ENCODE measurements at places on chromosomes 7 and 10.

- DNase-seq = peak; percentile 37
These were observed 108.8 kb upstream of the PCLO start for GRCh38 chr7:83271212-83272099.

- DNase-seq = no peak
These were observed 54.7 kb downstream of the GRID1 start for GRCh38 chr10:86311906-86312305.

DNA sequence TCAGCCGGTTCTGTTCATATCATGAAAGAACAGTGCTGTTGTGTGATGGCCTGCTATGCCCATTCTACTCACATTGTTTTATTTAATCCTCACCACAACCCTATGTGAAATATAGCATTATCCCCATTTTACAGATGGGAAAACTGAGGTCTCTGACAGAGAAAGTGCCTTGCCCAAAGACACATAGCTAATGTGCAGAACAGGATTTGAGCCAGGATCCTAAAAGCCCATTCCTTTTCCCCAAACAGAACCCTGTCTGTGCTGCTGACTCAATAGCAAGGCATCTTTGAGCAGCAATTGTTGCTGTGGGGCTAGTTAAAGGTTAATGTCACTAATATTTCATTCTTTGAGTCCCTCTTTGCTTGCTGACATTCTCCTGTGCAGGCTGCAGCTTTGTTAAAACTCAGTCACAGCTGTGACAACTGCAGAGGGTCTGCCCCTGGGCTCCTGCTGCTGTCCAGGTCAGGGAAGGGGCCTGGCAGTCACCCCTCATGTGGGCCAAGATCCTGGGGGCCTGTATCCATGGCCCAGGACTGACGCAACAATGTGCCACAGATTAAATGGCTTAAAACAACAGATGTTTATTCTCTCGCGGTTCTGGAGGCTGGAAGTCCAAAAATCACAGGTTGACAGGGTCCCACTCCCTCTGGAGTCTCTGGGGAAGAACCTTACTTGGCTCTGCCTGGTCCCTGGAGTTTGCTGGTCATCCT is 40.4 kb downstream of the AFAP1L2 start:
- DNase-seq = peak; percentile 38

DNA sequence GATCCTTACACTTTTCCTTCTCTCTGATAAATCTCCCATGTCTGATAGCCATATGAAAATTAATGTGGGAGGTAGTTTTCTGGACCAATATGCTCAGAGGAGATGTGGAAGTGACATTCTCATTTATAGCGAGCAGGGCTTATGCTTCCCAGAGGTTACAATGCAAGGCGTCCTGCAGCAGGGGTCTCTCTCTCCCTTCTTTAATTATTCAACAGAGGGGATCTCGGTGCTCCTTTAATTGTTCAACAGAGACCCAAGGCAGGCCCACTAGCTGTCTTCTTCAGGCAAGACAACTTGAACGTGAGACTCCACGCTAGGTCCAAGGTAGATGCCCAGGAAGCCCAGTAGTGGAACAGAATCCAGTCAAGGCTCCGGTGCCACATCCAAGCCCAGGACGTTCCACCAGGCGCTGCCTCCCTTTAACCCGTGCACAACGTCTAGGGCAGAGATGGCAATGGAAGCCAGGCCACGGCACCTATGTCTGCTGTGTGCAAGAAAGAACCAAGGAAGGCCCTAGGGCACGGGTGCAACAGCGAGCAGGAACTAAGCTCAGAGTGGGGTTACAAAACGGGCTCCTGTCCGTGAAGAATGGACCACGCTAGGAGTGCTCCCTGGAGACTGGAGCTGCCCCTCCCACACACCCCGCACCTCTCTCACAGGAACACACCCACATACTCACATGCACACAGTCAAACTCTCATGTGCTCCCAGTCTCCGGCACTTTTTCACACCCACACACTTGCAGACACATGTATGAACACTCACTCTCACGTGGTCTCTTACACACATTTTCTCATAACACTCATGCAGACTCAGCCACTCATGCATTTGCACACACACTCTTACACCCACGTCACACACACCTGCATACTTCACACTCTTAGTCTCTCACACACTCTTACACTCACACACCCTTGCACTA is 230.4 kb downstream of the TNS3 start:
- no peak for DNase-seq

DNA sequence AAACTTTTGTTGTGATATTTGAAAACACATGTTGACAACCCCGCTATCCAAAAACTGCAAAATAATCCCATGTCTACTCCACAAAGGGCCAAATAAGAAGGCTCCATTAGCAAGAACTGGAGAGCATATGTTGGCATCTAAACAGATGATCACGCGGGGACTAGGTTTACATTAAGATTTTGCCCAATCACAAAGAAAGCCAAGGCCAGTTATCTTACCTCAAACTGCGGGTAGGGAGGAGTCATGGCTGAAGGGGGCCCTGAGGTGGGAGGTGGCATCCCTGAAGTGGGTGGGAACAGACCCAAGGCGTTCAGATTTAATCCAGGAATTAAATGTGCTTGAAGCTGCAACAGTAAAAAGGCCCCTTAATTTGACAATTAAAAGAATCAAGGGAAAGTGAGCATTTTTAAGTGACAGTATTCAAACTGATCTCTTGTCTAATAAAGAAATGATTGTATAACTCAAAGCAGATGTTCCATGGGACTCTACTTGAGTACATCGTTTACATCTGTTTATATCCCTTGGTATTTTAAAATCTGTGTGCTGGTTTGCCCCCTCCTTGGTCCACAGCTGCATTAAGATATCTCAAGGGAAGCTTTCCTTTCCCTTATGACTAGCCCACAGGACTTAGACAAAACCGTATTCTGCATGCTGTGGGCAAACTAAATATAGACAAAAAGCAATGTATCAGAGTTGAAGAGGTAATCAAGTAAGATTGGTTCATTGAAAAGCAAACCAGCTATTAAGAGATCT is 42.9 kb downstream of the MALSU1 start:
- no peak for DNase-seq

DNA sequence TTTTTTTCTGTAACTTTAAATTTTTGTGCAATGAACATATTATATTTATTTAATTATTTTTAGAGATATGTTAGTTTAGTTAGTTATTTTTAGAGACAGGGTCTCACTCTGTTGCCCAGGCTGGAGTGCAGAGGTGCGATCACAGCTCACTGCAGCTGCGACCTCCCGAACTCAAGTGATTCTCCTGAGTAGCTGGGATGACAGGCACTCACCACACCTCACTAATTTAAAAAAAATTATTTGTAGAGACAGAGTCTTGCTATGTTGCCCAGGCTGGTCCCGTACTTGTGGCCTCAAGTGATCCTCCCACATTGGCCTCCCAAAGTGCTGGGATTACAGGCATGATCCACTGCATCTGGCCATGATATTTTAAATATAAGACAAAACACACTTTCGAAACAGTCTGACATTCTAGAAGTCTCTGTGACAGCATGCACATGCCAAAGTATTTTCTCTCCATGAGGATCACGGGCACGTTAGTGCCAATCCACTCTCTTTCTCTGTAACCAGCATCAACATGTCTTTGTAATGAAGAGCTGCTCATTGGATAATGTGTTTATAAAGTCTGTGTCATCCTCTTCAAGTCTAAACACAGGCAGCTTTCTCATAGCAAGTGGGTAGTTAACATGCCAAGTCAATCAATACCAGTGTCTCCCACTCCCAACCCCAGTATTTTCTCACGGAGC is 137.4 kb downstream of the GLI3 start:
- DNase-seq = no peak

GRCh38 chr7:36404639-36405408 is 15.2 kb downstream of the ANLN start:
- no peak for DNase-seq

DNA sequence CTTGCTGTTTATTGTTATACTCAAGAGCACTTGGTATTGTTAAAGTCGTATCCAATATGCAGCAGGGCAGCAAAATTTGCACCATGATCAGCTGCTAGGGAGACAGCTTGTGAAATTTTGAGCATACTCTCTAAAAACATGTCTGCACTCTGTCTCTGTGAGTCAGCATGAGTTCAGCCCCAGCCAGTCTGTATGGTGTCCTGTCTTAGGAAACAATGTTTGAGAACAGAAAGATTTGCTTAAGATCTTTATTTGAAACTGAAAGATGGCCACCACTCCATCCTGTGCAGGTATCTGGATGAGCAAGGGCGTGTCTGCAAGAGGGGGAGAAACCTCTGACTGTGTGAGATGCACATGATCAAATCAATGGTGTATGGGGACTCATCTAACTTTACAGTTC is 97.1 kb downstream of the GNAI1 start:
- DNase-seq = peak; percentile 30

GRCh38 chr7:120442838-120443237 is 169.9 kb downstream of the KCND2 start:
- DNase-seq = no peak

- DNase-seq = peak; percentile 19
These were observed 642.2 kb downstream of the SH2D4B start for GRCh38 chr10:81179805-81180452.

DNA sequence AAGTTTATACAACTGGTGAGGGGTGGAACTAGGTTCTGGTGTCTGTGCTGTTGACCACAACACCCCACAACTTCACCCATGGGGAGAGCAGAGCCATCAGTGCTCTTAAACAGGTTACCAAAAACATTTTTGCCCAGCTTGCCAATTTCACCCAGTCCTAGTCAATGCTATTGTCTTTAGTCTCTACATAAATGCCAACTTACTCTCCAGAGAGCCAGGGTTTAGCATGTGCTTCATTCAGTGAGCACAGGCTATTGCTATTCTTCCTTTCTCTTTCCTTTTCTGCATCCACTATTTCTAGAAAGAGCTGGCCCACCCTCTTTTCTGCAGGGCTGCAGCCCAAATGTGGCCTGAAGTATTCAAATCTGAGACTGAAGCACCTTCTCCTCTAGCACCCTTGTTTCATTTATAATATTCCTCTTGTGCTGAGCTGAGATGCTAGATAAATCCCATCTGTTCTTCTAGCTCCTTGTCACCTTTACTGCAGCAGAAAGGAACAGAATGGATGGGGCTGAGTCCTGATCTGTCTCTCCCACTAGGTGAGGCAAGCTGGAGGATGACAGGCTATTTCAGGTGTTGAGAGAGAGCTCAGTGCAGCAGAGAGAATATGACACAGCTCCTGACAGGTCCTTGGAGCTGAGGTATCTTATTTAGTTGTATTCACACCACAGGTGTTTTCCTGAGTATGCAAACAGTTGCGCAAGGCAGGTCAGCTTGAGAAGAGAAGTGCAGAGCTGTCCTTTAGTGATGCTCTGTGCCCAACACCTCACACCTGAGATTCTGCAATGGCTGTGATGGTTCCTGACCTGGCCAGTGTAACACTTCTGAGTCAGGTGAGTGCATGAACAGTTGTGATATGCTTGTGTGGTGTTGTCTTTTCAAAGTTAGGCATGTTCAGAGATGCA is 819.2 kb downstream of the CCSER2 start:
- no peak for DNase-seq

- peak; percentile 31 for DNase-seq
These were observed 114.1 kb downstream of the VIPR2 start for GRCh38 chr7:159030490-159031134.

Measured in M059J (cell line).